CD4-positive, alpha-beta T cell treated with Interleukin-17A for 4 hours (primary cell): ENCODE measurements at places on chromosomes 7 and 10.

- no peak for DNase-seq
Observed at GRCh38 chr10:72276421-72277339, 3.0 kb downstream of the DDIT4 start.

GRCh38 chr10:113493882-113494301 is 59.0 kb upstream of the HABP2 start:
- no peak for DNase-seq

- DNase-seq: no peak
Observed at GRCh38 chr10:97159646-97160305, 26.0 kb downstream of the SLIT1 start.

DNA sequence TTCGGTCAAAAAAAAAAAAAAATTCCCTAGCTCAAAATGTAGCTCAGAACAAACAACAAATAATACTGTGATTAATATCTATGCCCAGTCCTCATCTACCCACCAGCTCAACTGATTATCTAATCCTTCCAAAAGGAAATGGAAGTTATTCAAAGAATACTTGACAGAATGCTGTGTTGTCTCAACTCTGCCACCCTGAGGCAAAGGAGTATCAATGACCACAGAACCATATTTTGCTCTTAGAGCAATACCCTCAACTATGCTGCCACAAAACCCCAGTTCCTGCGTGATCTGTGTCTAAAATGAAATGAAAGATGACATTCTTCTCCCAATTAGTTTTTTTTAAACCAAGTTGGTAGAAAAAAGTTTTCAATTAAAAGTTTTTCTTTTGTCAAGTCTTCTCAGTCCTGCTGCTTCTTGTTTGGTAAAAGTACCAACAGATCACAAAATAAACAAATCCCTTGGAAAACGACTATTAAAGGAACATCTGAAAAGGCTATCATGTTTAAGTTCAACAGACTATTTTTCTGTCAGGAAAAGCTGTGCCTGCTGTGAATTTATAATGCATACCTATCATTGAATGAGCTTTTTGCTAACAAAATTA is 21.6 kb downstream of the RBM28 start:
- peak; percentile 8 for DNase-seq

- no peak for DNase-seq
Observed at GRCh38 chr7:4129481-4130122, 552.5 kb upstream of the FOXK1 start.

DNA sequence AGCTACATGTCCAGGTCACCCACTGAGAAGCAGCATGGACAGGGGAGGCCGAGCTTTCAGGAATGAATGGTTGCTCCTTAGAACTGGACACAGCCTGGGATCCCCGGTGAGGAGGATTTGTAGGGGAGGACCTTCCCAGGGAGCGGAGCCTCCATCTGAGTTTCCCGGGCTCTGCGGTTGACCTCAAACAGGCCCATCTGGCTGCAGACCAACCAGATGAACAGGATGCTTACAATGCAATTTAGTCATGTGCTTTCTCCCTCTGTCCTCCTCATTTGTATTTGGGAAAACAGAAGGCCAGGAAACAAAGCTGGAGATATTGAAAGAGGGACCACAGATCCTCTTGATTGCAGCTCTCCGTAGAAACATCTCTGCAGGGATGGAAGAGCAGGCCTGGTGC is 104.8 kb downstream of the EMX2 start:
- DNase-seq: no peak

DNA sequence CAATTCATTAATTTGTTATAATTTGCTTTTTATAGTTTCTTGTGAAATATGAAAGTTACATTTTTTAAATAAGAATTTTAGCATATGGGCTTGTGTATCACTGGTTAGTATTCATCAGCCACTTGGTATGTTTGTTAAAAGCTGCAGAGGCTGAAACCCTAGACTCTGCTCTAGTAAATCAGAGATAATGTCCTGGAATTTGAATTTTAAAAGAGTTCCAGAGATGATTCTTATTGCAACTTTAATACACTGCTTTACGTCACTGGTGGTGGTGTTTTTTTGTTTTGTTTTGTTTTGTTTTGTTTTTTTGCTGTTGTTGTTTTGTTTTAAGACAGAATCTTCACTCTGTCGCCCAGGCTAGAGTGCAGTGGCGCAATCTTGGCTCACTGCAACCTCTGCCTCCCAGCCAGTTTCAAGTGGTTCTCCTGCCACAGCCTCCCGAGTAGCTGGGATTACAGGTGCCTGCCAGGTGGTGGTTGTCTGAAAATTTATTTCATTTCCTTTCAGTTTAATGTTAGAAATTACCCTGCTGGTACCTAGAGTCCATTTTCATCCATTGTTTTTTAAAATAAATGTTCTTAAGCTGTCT is 43.8 kb downstream of the PTPN12 start:
- DNase-seq: no peak

GRCh38 chr7:44724276-44724675 is 24.4 kb upstream of the ZMIZ2 start:
- no peak for DNase-seq

GRCh38 chr10:84308481-84309304 is 19.7 kb upstream of the CCSER2 start:
- DNase-seq: peak; percentile 60

DNA sequence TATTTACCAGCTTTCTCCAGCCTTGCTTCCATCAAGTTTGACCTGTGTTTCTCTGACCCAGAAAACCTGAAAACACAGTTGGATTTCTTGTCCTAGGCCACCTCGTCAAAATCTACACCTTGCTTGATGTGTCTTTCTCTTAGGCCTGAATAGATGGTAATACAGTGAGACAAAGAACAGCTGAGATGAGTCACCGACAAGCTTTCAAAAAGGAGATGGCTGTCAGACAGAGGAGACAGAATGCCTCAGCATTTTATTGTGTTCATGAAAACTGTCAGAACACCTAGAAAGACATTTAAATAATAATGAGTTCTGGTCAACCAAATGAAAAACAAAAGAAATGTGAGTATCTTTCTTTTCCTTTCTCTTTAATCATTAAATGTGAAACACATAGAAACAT is 119.7 kb upstream of the SORCS1 start:
- no peak for DNase-seq

DNA sequence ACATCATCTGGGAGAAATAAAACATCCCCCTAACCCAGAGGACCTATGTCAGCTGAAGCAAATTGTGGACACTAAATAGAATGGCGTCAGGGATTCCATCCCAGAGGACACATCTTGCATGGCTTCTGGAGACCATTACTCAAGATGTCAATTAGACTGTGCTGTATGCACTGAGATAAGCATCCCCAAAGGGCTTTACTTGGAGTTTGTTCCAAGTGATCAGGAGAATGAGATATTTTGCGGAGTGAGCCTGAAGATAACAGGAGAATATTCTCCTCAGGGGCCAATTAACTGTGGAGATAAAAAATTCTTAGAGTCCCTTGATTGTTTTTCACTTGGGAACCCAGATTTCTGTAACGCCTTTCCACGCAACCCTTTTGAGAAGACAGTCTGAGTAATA is 4.5 kb upstream of the OR2AE1 start:
- DNase-seq: no peak

DNA sequence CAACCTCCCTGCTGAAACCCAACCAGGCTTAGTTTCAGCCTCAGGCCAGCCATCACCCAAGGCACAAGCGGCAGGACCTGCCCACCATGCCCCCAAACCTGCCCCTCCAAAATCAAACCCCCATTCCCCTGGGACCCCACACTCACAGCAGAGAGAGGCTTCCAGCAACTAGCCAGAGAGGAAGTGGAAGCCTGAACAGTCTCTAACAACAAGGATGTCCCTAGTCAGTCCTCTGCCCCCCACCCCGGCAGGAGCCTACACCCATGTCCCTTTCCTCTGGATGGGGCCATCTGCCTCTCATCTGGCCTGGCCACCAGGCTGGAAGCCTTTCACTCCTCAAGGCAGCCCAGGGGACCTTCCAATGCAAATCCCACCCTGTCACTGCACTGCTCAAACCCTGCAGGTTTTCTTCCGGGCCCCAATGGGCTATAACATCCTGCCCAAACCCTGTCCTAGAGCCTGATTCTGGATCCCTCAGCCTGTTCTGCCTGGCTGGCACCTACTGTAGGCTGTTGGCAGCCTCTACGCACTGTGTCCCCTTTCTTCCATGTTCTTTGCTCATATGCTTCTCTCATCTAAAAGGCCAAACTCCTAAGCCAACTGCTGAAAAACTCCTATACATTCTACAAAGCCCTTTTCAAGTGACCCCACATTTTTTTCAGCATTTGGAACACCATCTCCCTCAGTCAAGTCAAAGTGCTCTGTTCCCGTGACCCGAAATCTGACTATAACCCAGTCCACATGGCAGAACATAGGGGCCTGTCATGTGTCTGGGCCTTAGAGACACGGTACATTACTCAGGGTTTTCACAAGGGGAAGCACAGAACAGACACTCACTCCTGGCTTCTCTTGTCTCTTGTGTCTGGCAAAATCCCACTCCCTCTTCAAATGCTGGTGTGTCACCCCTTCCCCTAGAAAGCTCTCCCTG is 253.3 kb downstream of the TNS3 start:
- no peak for DNase-seq

- DNase-seq: no peak
Observed at GRCh38 chr10:580778-581177, 108.7 kb downstream of the DIP2C start.

GRCh38 chr10:132460691-132461090 is 63.7 kb downstream of the PWWP2B start:
- no peak for DNase-seq

DNA sequence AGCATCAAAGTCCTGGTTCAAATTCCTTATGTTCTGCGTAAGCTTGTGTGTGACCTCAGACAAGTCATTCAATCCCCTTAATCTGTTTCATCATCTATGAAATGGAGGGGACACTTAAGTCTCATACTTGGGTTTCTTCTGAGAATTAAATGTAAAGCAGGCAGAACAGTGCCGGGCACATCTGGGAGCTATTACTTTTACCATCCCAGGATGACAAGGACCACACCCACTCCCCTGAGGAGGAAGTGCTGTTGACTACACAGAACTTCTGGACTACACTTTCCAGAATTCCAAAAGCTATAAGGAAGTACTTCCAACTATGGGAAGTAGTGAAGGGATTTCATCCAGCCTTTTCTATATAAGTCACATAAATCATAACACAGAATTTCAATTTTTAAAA is 294.9 kb downstream of the IPMK start:
- DNase-seq: no peak

DNA sequence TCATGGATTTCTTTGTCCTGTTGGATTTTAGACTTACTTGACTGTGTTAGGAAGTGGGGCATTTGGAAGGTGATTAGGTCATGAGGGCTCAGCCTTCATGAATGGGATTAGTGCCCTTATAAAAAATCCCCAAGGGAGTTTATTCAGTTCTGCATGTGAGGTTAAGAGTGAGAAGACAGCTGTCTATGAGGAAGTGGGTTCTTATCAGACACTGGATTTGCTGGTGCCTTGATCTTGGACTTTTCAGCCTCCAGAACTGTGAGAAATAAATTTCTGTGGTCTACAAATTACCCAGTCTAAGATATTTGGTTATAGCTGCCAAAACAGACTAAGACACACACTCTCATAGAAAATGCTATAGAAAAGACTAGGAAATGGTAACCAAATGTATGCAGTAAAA is 724.7 kb upstream of the FZD8 start:
- DNase-seq: no peak

- peak; percentile 57 for DNase-seq
Observed at GRCh38 chr7:150983893-150984368, 5.8 kb upstream of the KCNH2 start.
